DND-41 (cell line): ENCODE measurements at places on chromosomes 16 and 17.

GRCh38 chr16:88066680-88067529 lies 115.7 kb downstream of the BANP start:
- no peak for DNase-seq
- H3K27ac ChIP-seq: no peak overlapping the region
- H3K36me3 ChIP-seq: peaks cover 57% of the 10 kb centered on the region
- no peaks in the 10 kb centered on the region for H3K4me1 ChIP-seq
- H3K4me3 ChIP-seq: no peak overlapping the region

DNA sequence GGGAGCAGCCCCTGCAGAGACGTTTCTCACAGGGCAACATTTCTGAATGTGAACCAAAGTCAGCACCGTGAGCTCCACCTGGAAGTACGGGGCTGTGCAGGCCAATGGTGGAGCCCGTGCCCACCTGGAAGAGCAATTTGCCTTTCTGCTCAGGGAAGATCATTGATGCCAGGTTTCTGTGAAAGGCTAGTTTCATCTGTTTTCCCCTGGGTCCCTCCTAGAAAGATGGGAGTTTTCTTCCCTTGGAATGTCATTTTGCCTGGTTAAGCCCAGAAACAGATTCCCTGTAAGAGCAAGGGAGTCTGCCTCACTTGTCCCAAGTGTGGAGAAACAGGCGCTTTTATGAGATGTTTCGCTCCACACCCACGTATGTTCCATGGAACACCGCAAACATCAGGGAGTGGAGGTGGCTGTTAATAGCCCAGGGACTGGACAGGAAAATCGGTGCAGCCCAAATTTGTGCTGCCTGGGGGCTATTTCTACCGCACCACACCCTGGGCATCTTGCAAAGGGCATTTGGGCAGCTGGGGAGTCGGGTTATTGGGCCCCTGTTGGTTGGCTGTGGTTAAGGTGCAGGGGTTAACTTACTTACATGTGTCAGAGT lies 2.6 kb downstream of the SLC6A4 start:
- no peak overlapping the region for H3K4me3 ChIP-seq
- H3K27ac ChIP-seq: no peak overlapping the region
- no peaks in the 10 kb centered on the region for H3K4me1 ChIP-seq
- no peaks in the 10 kb centered on the region for H3K36me3 ChIP-seq

- H3K27me3 ChIP-seq: peaks cover 4% of the 10 kb centered on the region
- H3K4me3 ChIP-seq: no peak overlapping the region
- no peak overlapping the region for H3K27ac ChIP-seq
- H3K36me3 ChIP-seq: no peaks in the 10 kb centered on the region
- no peak for DNase-seq
- peaks cover 4% of the 10 kb centered on the region for H3K4me1 ChIP-seq
Measured at GRCh38 chr17:31838636-31839225, 20.3 kb downstream of the COPRS start.

DNA sequence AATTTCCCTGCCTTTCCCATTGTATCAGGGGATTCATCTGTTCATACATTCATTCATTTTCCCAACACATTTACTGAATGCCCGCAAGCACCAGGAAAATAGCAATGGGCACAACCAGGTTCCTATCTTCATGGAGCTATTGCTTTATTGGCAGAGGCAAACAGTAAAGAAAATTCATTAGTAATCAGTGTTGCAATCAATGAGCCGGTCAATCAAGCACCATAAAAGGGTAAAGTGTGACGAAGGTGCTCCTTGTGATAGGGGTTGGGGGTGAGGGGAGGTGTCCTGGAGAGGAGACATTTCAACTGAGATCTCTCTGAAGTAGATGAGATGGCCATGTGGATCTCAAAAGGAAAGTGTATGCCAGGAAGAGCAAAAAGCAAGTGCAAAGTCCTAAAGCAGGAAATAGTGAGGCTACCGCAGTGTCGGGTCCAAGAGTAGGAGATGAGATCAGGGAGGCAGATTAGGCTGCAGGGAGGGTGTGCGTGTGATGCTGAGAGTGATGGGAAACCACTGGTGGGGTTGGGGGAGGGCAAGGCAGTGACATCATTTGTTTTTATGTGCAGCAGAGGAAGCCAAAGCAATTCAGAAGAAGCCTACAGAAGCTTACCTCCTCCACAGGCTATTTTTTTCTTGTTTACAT lies 28.4 kb downstream of the CDH13 start:
- H3K36me3 ChIP-seq: no peaks in the 10 kb centered on the region
- H3K4me1 ChIP-seq: peaks cover 27% of the 10 kb centered on the region
- no peak overlapping the region for H3K4me3 ChIP-seq
- H3K27me3 ChIP-seq: no peaks in the 10 kb centered on the region
- peak; percentile 82 for DNase-seq

DNA sequence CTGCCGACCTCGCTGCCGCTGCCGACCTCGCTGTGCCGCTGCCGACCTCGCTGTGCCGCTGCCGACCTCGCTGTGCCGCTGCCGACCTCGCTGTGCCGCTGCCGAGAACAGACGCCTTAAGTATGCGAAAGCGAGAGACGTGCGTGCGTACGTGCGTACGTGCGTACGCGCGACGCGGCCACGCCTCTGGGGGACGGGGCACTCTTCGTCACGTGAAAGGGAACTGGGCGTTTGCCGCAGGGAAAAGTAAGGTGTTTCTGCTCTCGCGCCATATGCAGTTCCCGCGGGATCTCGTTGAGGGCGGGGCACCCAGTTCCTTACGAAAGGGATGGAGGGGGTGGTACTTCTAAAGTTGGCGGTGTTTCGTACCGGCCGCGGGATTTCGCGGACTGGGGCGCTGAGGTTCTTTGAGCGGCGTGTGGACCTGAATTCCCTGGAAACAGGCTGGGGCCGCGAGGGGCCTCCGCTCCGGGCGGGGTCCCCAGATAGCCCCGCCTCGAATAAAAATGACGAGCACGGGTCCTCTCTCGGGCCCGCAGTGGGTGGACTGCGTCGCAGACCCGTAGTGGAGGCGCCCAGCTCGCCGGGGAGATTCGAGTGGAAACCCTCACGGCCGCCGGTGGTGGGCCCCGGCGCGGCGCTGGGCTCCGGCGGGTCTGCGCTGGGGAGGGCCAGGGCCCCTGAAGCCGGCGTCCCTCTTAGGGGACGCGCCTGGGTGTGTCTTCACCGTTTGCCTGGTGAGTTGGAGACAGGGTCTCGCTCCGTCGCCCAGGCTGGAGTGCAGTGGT lies at the start of gene EIF4A3:
Gene EIF4A3 (minus strand): TSS at position 94 of the 788 bp plus-strand sequence. CDS start 167 bp downstream, outside the sequence.
- H3K36me3 ChIP-seq: peaks cover 36% of the 10 kb centered on the region
- no peaks in the 10 kb centered on the region for H3K27me3 ChIP-seq
- peak within 1 kb of the TSS; percentile 91 for H3K4me3 ChIP-seq
- H3K4me1 ChIP-seq: peaks cover 58% of the 10 kb centered on the region

DNA sequence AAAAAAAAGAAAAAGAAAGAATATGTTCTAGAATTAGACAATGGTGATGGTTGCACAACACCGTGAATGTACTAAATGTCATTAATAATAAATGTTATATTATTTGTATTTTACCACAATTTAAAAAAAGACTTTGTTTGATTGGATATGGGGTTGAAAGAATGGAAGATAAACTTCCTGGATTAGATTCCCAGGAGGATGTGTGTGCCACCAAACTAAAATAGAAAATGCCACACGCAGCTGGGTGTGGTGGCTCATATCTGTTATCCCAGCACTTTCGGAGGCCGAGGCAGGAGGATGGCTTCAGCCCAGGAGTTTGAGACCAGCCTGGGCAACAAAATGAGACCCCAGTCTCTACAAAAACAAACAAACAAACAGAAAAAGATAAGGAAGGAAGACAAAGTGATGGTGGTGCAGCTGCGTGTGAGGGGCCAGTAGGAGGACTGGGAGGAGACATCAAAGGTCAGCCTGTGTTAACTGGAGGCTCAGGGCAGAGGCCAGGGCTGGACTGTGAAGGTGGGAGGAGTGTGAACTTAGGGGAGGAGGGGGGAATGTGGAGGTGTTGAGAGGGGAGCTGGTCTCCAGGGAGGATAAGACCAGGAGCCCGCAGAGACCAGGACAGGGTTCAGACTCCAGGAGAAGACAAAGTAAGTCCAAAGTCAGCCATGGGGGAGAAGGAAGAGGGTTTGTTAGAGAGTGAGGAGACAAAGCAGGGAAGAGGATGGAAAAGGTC lies 4.1 kb downstream of the PECAM1 start:
- H3K27me3 ChIP-seq: no peaks in the 10 kb centered on the region
- DNase-seq: no peak
- H3K27ac ChIP-seq: no peak overlapping the region
- H3K36me3 ChIP-seq: peaks cover 39% of the 10 kb centered on the region

GRCh38 chr16:65936096-65936495 lies 430.4 kb upstream of the CDH5 start:
- DNase-seq: no peak
- no peak overlapping the region for H3K4me3 ChIP-seq
- no peaks in the 10 kb centered on the region for H3K4me1 ChIP-seq
- no peak overlapping the region for H3K27ac ChIP-seq

- peaks cover 17% of the 10 kb centered on the region for H3K27me3 ChIP-seq
- H3K27ac ChIP-seq: no peak overlapping the region
- no peaks in the 10 kb centered on the region for H3K4me1 ChIP-seq
- H3K4me3 ChIP-seq: no peak overlapping the region
Measured at GRCh38 chr17:66980896-66981295, 16.4 kb downstream of the CACNG4 start.

GRCh38 chr16:16915771-16916170 lies 536.8 kb downstream of the NPIPA7 start:
- no peak overlapping the region for H3K27ac ChIP-seq
- no peaks in the 10 kb centered on the region for H3K36me3 ChIP-seq
- DNase-seq: no peak
- H3K4me3 ChIP-seq: no peak overlapping the region

DNA sequence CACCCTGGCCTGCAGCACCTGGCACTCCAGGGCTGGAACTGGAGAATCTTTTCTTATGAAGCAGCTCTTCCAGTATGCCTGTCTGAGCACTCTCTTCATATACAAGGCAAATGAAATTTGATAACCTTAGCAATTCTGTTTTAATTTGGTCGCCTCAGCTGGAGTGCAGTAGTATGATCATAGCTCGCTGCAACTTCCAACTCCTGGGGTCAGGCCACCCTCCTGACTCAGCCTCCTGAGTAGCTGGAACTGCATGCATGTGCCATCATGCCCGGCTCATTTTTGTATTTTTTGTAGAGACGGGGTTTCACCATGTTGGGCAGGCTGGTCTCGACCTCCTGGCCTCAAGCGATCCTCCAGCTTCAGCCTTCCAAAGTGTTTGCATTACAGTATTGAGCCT lies 140.8 kb upstream of the CHMP6 start:
- no peaks in the 10 kb centered on the region for H3K4me1 ChIP-seq
- no peak for DNase-seq
- no peak overlapping the region for H3K27ac ChIP-seq
- no peak overlapping the region for H3K4me3 ChIP-seq
- H3K27me3 ChIP-seq: no peaks in the 10 kb centered on the region
- H3K36me3 ChIP-seq: peaks cover 41% of the 10 kb centered on the region

DNA sequence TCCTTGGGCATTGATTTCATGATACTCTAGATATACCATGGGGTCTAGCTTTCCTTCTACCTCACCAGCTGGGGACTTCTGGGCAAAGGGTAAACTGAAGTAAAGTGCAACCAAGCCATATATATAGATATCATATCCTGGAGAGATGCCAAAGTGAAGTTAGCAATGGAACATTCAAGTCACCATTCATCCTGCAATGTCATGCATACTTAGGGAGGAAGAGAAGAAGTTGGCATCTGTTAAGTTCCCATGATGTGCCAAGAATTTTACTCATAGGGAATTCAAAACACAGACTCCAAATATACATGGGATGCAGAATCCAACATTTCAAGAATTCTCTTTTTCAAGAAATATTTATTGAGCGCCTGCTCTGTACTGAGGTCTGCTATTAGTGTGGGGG lies 399.8 kb downstream of the HS3ST4 start:
- no peak for DNase-seq
- H3K27me3 ChIP-seq: peaks cover 4% of the 10 kb centered on the region
- H3K4me3 ChIP-seq: no peak overlapping the region
- no peaks in the 10 kb centered on the region for H3K36me3 ChIP-seq

DNA sequence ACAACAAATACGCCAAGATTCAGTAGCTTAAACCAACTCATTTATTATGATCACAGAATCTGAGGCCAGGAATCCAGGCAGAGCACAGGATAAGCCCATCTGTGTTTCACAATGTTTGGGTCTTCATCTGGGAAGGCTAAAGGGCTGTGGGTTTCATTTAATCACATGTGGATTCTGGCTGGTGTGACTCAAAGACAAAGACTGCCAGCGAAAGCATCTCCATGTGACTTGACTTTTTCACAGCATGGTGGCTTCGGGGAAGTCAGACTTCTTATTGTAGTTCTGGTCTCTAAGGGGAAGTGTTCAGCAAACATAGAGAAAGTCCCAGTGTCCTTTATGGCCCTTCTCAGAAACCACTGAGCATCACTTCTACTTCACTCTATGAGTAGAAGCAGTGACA lies 1014.4 kb upstream of the GOT2 start:
- no peak overlapping the region for H3K4me3 ChIP-seq
- H3K27me3 ChIP-seq: no peaks in the 10 kb centered on the region
- no peak for DNase-seq
- no peak overlapping the region for H3K27ac ChIP-seq
- no peaks in the 10 kb centered on the region for H3K4me1 ChIP-seq
- no peaks in the 10 kb centered on the region for H3K36me3 ChIP-seq

GRCh38 chr17:47253541-47254402 lies at the start of gene ITGB3:
TSS of gene ITGB3 (plus strand) at chr17:47253827. CDS start at chr17:47253862, 35 bp downstream.
- H3K36me3 ChIP-seq: no peaks in the 10 kb centered on the region
- H3K27me3 ChIP-seq: peaks cover 30% of the 10 kb centered on the region
- H3K4me3 ChIP-seq: peak within 1 kb of the TSS; percentile 92
- H3K27ac ChIP-seq: peak within 1 kb of the TSS; percentile 42
- peaks cover 20% of the 10 kb centered on the region for H3K4me1 ChIP-seq

GRCh38 chr16:6977916-6978315 lies 354.7 kb upstream of the RBFOX1 start:
- no peak overlapping the region for H3K4me3 ChIP-seq
- H3K36me3 ChIP-seq: no peaks in the 10 kb centered on the region

GRCh38 chr17:55286681-55287589 lies 22.2 kb downstream of the HLF start:
- no peak overlapping the region for H3K4me3 ChIP-seq
- H3K27ac ChIP-seq: no peak overlapping the region
- no peaks in the 10 kb centered on the region for H3K27me3 ChIP-seq
- no peaks in the 10 kb centered on the region for H3K36me3 ChIP-seq

DNA sequence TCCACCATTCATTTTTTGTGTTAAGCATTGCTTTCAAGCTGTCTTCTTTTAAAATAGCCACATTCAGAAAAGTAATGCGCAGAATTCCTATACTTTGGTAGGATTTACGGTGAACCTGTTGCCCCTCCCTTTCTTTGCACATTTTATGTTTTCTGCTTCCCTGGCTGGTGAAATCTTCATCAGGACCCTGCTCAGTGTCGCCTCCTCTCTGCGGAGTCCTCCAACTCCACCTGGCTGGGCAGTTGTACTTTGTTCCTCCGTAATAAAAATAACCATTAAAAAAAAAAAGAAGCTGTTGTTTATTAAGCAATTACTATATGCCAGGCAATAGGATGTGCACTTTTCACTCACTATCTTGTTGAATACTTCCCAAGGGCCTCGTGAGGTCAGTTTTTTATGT lies 2.9 kb downstream of the UMOD start:
- H3K4me3 ChIP-seq: no peak overlapping the region
- H3K36me3 ChIP-seq: no peaks in the 10 kb centered on the region
- no peaks in the 10 kb centered on the region for H3K27me3 ChIP-seq
- H3K27ac ChIP-seq: no peak overlapping the region
- DNase-seq: no peak

GRCh38 chr16:17471719-17472461 lies 1.1 kb upstream of the XYLT1 start:
- H3K4me3 ChIP-seq: no peak overlapping the region
- no peak for DNase-seq

- H3K27me3 ChIP-seq: no peaks in the 10 kb centered on the region
- H3K4me3 ChIP-seq: no peak overlapping the region
- H3K27ac ChIP-seq: no peak overlapping the region
- DNase-seq: no peak
Measured at GRCh38 chr17:37160944-37161343, 212.2 kb downstream of the AATF start.
